Spleen (tissue), 13 donors: ENCODE measurements at places on chromosomes 2 and 18. TPM values are rescaled to one million over a fixed set of nuclear protein-coding genes. Genes with fewer than 3 reads are reported as not detected.

DNA sequence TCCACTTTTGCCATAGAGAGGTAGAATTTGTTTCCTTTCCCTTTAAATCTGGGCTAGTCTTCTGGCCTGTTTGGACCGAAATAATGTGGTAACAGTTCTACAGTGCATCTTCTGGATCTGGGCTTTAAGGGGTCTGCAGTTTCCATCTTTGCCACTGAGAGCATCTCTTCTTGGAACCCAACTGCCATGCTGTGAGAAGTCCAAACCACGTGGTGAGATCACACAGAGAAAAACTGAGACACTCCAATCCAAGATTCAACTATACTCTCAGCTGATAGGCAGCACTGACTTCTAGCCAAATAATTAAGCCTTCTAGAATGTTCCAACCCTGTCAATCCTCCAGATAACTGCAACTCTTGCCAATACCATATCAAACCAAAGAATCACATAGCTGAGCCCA lies 261.1 kb downstream of the INSIG2 start:
- DNase-seq, result no peak
- peaks cover 4% of the 10 kb centered on the region for H3K27me3 ChIP-seq
- H3K36me3 ChIP-seq, result no peaks in the 10 kb centered on the region
- no peak overlapping the region for H3K27ac ChIP-seq

GRCh38 chr2:184504252-184504651 lies 94.1 kb upstream of the ZNF804A start:
- no peaks in the 10 kb centered on the region for H3K27me3 ChIP-seq
- H3K36me3 ChIP-seq, result no peaks in the 10 kb centered on the region
- H3K27ac ChIP-seq, result no peak overlapping the region
- DNase-seq, result no peak
- H3K4me3 ChIP-seq, result no peak overlapping the region

Gene UPP2
- 0.02 TPM for polyA plus RNA-seq

Gene NMUR1
- 0.83 TPM for polyA plus RNA-seq
